Neural progenitor cell (in vitro differentiated cells): ENCODE measurements at places on chromosomes 12 and 14.

DNA sequence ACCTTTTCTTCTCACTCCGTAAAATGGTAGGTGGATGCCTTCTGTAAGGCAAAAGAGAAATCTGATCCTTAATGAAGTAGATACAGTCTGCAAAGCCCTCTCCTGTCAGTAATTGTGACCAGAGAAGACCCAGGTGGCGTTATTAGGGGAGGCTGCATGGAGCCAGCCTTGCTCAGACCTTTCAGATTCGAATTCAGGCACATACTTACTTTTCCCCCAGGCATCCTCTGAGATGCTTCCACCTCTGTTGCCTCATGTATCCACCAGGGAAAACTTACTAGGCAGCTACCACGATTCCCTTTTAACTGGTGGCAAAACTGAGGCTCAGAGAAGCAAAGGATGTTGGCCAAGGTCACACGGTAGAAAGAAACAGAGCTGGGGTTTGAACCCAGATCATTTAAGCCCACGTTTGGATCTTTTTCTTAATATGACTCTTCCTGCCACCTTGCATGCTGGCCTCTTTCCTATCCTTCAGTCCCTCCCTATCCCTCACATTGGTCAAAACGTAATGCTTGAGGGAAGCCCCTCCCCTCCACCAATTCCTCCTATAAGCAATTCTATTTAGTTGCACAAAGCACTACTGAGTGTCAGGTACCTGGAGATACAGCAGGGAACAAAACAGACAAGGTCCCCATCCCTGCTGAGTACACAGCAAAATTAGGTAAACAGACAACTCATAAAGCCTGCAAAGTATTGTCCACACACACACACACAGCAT is 179.4 kb downstream of the KSR2 start:
- no peaks in the 10 kb centered on the region for H3K27me3 ChIP-seq
- H3K4me1 ChIP-seq = no peaks in the 10 kb centered on the region
- DNase-seq = no peak
- no peak overlapping the region for H3K27ac ChIP-seq
- no peaks in the 10 kb centered on the region for H3K36me3 ChIP-seq
- H3K4me3 ChIP-seq = no peak overlapping the region

DNA sequence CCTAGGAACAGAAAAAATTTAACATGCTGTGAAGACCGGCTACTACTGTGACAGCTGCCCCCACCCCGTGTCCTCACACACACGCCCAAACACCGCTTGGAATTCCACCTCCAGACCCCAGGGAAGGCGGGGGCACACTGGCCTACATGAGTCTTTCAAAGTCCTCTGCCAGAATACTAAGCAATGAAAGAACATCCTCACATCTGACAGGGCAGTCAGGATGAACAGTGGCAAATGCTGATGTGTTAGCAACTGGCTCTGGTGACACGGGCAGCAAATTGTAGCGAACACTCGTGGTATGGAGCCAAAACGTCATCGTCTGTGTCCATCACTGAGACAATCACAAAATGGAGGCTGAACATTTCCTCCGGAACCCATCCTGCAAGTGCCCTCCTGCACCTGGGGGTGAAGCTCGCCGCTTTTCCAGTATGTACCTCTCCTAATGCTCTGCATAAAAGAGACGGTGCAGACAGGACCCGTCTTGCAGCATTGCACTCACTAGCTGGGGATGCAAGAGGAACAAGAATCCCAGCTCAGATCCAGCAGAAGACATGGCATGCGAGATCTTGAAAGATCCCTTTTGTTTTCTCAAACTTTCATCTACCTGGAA is 94.8 kb downstream of the BCL11B start:
- DNase-seq = no peak
- H3K27ac ChIP-seq = no peak overlapping the region
- no peak overlapping the region for H3K4me3 ChIP-seq
- H3K27me3 ChIP-seq = no peaks in the 10 kb centered on the region
- H3K36me3 ChIP-seq = no peaks in the 10 kb centered on the region

DNA sequence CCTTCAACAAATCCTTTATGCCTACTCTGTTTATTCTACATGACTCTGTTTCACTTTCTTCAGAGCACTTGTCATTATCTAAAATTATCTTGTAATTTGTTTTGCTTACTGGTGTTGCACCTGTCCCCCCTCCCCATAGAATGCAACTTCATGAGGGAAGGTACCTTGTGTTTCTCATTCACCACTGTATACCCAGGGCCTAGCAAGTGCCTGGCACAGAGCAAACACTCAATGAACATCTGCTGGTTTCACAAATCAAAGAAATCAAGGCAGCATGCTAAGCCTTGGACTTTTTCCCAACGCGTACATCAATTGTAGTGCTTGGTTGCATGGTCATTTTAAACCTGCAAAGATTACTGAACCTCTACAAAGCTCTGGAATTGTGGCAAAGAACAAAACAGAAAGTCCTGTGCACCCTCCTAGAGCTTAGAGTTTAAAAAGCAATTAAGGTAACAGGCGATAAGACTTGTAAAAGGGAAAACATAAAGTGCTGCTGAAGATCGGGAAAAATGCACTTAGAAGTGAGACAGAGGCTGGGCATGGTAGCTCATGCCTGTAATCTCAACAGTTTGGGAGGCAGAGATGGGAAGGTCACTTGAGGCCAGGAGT is 479.1 kb downstream of the MED13L start:
- H3K4me1 ChIP-seq = no peaks in the 10 kb centered on the region
- DNase-seq = no peak
- H3K36me3 ChIP-seq = no peaks in the 10 kb centered on the region
- no peak overlapping the region for H3K4me3 ChIP-seq
- no peak overlapping the region for H3K27ac ChIP-seq

GRCh38 chr14:24337824-24338175 is 2.0 kb downstream of the RIPK3 start:
- H3K4me3 ChIP-seq = no peak overlapping the region
- H3K27me3 ChIP-seq = peaks cover 100% of the 10 kb centered on the region
- H3K27ac ChIP-seq = no peak overlapping the region
- no peaks in the 10 kb centered on the region for H3K36me3 ChIP-seq

DNA sequence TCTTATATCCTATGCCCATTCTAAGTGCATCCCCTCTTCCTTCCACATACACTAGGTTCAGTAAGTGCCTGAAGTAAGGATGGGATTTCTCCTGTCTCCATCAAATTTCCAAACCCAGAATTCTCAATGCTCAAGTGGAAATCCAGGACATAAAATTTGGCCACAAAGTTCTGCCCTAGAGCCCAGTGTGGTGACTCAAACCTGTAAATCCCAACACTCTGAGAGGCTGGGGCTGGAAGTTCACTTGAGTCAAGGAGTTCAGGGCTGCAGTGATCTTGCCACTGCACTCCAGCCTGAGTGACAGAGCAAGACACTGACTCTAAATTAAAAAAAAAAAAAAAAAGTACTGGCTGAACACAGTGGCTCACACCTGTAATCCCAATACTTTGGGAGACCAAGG is 4.5 kb upstream of the ARF3 start:
- H3K4me1 ChIP-seq = peaks cover 5% of the 10 kb centered on the region
- no peak overlapping the region for H3K27ac ChIP-seq
- no peaks in the 10 kb centered on the region for H3K36me3 ChIP-seq
- H3K4me3 ChIP-seq = no peak overlapping the region
- DNase-seq = no peak

DNA sequence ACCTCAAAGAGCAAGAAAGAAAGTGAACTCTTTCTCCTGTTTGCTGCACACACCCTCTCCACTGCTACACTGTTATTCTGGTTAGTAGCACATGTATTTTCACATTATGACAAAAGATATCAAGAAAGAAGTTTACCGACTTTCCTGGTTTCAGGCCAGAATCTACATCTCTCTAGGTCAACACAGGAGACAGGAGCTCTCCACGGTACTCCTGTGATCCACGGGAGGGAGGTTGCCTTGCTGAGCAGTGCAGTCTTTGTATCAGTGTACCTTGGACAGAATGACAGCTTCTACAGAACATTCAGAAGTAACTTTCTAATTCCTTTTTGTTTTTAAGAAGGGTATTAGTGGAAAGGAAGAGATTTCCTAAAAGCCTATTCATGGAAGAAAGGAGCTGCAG is 805.6 kb downstream of the NRXN3 start:
- H3K27me3 ChIP-seq = no peaks in the 10 kb centered on the region
- no peaks in the 10 kb centered on the region for H3K36me3 ChIP-seq
- H3K4me1 ChIP-seq = peaks cover 4% of the 10 kb centered on the region
- no peak overlapping the region for H3K4me3 ChIP-seq

GRCh38 chr14:50001999-50002925 is 109.4 kb downstream of the ARF6 start:
- no peak for DNase-seq
- H3K4me3 ChIP-seq = no peak overlapping the region
- no peak overlapping the region for H3K27ac ChIP-seq
- peaks cover 73% of the 10 kb centered on the region for H3K27me3 ChIP-seq
- no peaks in the 10 kb centered on the region for H3K36me3 ChIP-seq
